ENCODE measurements at places on chromosomes 11 and 22. TPM values are rescaled to one million over a fixed set of nuclear protein-coding genes. Genes with fewer than 3 reads are reported as not detected.

The VSIG10L2 gene
- not detected for total RNA-seq

The CTR9 gene
- total RNA-seq, result 28.8 TPM

The KCNJ5 gene
- total RNA-seq, result 0.05 TPM

The FAM180B gene
- not detected for total RNA-seq

The UQCC3 gene
- total RNA-seq, result 38.0 TPM

The SCGB2A2 gene
- total RNA-seq, result not detected

The KLHL35 gene
- total RNA-seq, result 0.75 TPM

The IGF2 gene
- total RNA-seq, result 2.9 TPM

The GPR83 gene
- total RNA-seq, result 0.09 TPM

The OR10A2 gene
- total RNA-seq, result not detected

The TEAD1 gene
- total RNA-seq, result 77.5 TPM

The OR4C16 gene
- total RNA-seq, result not detected

The BEST1 gene
- total RNA-seq, result 4.6 TPM

The USH1C gene
- total RNA-seq, result 1.0 TPM

The TMA7B gene
- not detected for total RNA-seq

The DUSP8 gene
- 1.0 TPM for total RNA-seq

The CDKN1C gene
- total RNA-seq, result 10.0 TPM

The MMP8 gene
- total RNA-seq, result not detected

The LRRC74B gene
- not detected for total RNA-seq

The OR6M1 gene
- total RNA-seq, result not detected

The RAPSN gene
- total RNA-seq, result 0.12 TPM

The KLHDC7B gene
- 0.02 TPM for total RNA-seq

The APOL5 gene
- not detected for total RNA-seq

The UBQLNL gene
- not detected for total RNA-seq

Data from A549 treated with AZD2906 at 1 μM for 4 hours (cell line).